Activated B cell treated with CpG ODN at 0.5 μM for 24 hours (primary cell): ENCODE measurements at places on chromosomes 4 and X. TPM values are rescaled to one million over a fixed set of nuclear protein-coding genes. Genes with fewer than 3 reads are reported as not detected.

The CSN1S1 gene
- total RNA-seq: not detected in 2 replicates

The NPY2R gene
- total RNA-seq: not detected in 2 replicates

The PABPC4L gene
- not detected in 2 replicates for total RNA-seq

The SPINK2 gene
- 1.2 TPM in 1 of 2 replicates, not detected in the other for total RNA-seq

The SGCB gene
- 6.5 and 10.8 TPM in 2 replicates for total RNA-seq

The TEX11 gene
- total RNA-seq: not detected in 2 replicates

The TMEM31 gene
- not detected in 2 replicates for total RNA-seq

The PCDH7 gene
- total RNA-seq: not detected in 2 replicates

The CFP gene
- total RNA-seq: 0.42 and 0.91 TPM in 2 replicates

The ZNF595 gene
- 15.2 and 17.4 TPM in 2 replicates for total RNA-seq

The RBM46 gene
- not detected in 2 replicates for total RNA-seq

The SCRG1 gene
- total RNA-seq: not detected in 2 replicates

The USP17L28 gene
- total RNA-seq: not detected in 2 replicates

The CXorf49 gene
- total RNA-seq: not detected in 2 replicates

The FAAH2 gene
- total RNA-seq: 2.8 and 3.1 TPM in 2 replicates

The FAM114A1 gene
- total RNA-seq: 3.3 and 4.5 TPM in 2 replicates

The TEX13B gene
- total RNA-seq: not detected in 2 replicates

The PRDM8 gene
- 9.0 and 11.6 TPM in 2 replicates for total RNA-seq

The CTAG2 gene
- not detected in 2 replicates for total RNA-seq

The TMEM255A gene
- total RNA-seq: 0.18 and 0.51 TPM in 2 replicates

The POU4F2 gene
- not detected in 2 replicates for total RNA-seq

The OCRL gene
- total RNA-seq: 5.4 and 7.5 TPM in 2 replicates

The AMOT gene
- total RNA-seq: 2.1 and 2.7 TPM in 2 replicates

The RNF128 gene
- not detected in 2 replicates for total RNA-seq

The GAGE12E gene
- not detected in 2 replicates for total RNA-seq

The TMSB15A gene
- not detected in 2 replicates for total RNA-seq
